ENCODE measurements at places on chromosomes 6 and 20.

- DNase-seq, result no peak
Measured at GRCh38 chr6:7758456-7758855, 32.6 kb downstream of the BMP6 start.

DNA sequence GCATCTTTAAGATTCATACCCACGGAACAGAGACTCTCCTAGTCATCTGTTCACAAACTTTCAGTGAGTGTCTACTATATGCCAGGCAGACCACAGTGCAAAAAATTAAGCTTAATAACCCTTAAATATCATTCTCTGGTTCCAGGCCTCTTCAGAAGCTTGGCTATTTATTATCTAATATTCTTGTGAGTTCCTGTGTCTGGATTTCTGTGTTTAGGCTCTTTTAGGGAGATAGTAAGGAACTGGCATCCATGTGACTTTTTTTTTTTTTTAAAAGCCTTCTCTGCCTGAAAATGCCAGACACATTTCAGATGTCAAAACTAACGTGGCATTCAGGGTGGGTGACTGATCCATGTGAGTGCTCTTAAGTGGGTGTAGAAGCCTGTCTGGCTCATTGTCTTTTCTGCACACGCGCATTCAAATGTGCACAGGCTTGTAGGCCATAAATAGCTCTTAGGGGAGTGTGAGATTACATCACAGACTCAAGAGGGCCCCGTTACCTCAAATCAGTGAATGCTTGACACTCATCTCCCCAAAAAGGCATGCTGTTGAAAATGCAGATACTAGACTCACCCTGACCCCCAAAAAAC, 141.9 kb downstream of the GMPR start:
- no peak for DNase-seq

GRCh38 chr20:63191400-63191799, 24.5 kb downstream of the YTHDF1 start:
- DNase-seq, result no peak

DNA sequence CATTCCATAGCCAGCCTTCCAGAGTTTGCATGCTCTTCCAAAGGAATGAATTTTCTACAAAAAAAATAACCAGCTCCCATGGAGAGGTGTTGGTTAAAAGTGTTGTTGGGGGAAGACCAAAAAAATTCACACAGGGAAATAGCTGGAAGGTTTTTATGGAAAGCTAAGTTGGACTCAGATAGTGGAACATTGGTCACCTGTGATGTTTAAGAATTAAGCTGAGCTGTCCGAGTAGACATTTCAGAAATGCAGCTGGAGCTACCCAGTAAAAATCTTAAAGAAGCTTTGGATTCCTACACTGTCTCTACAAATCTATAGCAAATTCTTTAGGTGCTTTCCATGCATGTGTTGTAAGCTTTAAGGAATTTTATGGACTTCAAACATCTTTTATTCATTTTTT, 155.5 kb downstream of the THBS2 start:
- no peak for DNase-seq

DNA sequence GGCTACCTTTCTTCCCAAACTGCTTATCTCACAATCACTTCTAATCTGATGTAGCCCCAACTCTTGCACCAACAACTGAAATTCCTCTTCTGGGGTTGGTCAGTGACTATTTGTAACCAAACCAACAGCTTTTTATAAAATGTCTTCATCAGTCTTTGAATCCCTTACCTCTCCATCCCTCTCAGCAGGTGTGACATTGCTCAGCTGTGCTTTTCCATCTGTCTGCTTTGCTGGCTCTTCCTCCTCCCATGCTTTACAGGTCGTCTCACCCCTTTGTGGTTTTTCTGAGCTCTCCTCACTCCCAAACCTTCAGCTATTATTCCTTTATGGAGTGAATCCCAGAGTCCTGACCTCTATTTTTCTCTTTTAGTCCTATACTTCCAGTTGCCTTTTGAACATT, 5.9 kb downstream of the MAP7 start:
- DNase-seq, result no peak

DNA sequence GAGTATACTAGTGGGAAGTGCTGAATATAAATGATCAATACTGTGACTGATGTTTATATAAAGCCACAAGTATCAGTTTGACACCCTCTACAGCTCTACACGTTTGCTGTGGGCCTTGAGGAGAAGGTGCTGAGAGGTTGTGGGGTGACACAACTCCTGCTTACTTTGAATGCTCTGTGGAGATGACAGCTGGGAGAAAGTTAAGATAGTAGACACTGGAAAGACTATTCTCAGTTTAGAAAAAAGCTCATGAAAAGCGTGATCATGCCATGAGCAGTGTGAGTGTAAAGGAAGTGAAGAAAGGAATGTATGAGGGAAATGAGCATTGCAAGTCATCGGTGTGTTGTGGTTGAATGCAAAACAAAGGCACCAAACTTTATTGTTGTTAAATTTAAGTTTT, 215.8 kb downstream of the UTRN start:
- DNase-seq, result no peak

GRCh38 chr20:37853823-37854375, 49.0 kb upstream of the VSTM2L start:
- peak; percentile 41 for DNase-seq

GRCh38 chr6:11722220-11722619, 56.4 kb downstream of the ADTRP start:
- no peak for DNase-seq

DNA sequence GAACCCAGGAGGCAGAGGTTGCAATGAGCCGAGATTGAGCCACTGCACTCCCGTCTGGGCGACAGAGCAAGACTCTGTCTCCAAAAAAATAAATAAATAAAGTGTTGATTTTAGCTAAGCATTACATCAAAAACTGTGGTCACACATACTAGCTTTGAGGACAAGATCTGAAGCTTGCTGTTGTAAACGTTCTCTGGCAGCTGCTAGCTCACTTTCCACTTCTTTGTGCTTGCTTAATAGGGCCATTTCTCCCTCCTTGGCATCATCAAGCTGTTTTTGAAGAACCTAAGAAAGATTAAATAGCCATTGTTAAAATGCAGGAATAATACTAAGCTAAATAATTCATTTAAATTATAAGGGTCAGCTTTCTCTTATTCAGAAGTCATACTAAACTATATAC, 55.7 kb downstream of the FAM184A start:
- DNase-seq, result no peak

GRCh38 chr20:25090492-25091429, 8.8 kb upstream of the VSX1 start:
- DNase-seq, result peak; percentile 27

DNA sequence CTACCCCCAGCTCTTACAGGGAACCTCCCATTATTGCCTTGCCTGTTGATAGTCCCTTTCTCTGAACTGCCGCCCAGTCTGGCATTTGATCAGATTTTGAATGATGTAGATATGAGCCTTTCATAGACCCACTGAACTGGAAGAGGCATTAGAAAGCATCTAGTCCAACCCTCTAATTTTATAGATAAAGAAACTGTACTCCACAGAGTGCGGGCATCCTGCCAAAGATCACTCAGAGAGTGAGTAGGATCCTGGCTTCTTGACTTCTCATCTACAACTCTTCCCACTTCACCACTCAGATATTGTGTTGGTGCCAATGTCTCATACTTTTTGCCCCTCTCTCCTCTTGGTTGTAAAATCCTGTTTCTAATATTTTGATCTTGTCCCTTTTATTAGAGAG, 179.2 kb upstream of the BMP2 start:
- DNase-seq, result no peak

GRCh38 chr6:50822078-50822476, 3.4 kb downstream of the TFAP2B start:
- DNase-seq, result no peak

GRCh38 chr20:8293750-8294149, 161.7 kb downstream of the PLCB1 start:
- no peak for DNase-seq

GRCh38 chr6:40349901-40350746, 237.0 kb downstream of the LRFN2 start:
- no peak for DNase-seq

Measured in GM12878 (cell line).